Foreskin keratinocyte (primary cell): ENCODE measurements at places on chromosomes 3 and 15.

DNA sequence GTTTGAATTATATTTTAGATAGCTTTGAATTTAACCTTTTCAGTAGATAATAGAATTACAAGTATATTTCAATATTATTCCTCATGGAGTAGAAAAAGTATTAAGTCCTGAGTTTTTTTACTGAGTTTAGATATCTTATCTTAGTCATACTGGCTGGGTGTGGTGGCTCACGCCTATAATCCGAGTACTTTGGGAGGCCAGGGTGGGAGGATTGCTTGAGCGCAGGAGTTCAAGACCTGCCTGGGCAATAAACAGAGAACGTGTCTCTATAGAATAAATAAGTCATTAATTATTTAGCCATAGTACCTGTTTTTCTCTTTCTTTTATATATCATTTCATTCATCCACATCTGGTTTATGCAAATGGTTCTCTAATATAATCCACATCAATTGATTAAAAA lies 9.9 kb downstream of the RAP2B start:
- DNase-seq = no peak

- no peak for DNase-seq
These were observed at the start of gene MTMR10 for GRCh38 chr15:30991255-30992235. MTMR10 (minus strand) TSS chr15:30991628; CDS start chr15:30991506, 122 bp downstream.

- no peak for DNase-seq
These were observed 24.8 kb upstream of the SLMAP start for GRCh38 chr3:57731311-57731710.

DNA sequence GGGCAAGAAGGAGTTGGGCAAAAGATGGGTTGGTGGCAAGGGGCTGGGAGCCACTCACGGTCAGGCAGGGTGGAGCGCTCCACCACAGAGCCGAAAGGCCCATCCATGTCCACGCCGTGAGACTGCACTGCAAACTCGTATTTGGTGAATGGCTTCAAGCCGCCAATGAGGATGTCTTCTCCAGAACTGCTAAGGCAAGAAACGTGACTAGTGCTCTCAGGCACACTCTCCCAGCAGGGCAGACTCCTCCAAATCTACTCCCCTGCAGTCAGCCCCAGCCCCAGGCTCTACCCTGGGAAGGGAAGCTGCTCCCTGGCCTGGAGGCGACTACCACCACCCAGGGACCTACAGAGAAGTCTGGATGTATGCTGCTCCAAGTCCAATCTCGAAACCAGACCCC lies 11.4 kb upstream of the IGDCC3 start:
- no peak for DNase-seq

- DNase-seq = no peak
These were observed 41.4 kb upstream of the CA12 start for GRCh38 chr15:63422891-63423590.

- DNase-seq = peak; percentile 97
These were observed 9.2 kb upstream of the MME start for GRCh38 chr3:155070932-155071387.

DNA sequence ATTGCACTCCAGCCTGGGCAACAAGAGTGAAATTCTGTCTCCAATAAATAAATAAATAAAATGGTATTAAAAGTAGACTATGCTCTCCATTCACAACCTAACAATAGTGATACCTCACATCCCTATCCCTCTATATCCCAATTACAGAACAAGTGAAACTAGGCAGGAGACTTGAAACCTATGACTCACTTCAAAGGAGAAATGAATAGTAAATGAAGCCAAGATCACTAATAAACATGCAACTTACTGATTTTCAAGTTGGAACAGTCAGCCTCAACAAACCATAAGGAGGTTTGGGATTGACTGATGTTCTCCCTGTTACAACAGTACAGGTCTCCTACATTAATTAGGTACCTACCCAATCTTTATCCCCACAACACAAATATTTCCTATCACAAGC lies 103.4 kb downstream of the GSK3B start:
- peak; percentile 61 for DNase-seq

- no peak for DNase-seq
These were observed 244.5 kb downstream of the CACNA2D3 start for GRCh38 chr3:54366839-54367238.

DNA sequence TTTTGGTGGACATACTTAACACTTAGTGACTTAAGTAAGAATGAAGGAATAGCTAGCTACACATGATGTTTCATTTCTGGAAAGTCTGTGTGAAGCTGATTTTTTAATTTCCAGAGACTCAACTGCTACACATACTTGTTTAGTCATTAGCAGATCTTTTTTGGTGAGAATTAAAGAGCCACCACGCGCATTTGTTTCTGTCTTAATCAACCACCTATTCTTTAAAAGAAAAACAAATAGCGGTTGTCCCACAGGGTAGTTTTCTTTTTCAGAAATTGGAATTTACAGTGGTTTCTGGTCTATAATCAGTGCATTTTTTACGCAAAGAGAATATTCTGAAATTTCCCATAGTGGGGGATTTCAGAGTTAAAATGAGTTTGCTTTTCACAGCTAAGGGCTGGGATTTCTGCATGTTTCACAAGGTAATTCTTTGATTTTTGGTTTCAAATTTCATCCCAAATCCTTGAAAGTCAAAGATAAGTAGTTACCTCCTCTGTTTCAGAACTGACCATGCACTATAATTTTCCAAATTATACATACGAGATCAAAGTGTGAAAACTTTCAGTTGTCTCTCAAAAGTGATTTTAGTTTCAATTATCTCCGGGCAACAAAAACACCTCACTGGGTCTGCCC lies 631.0 kb upstream of the GRM7 start:
- DNase-seq = no peak

- DNase-seq = no peak
These were observed 330.8 kb downstream of the TIGIT start for GRCh38 chr3:114624571-114625181.

DNA sequence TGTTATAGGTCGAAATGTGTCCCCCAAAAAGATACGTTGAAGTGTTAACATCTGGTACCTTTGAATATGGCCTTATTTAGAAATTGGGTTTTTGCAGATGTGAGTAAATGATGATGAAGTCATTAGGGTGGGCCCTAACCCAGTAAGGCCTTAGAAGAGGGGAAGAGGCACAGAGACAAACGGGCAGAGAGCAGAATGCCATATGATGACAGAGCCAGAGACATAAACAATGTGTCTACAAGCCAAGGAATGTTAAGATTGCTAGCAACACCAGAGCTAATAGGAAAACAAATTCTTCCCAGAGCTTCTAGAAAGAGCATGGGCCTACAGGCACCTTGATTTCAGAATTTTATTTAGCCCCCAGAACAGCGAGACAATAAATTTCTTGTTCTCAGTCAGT lies 693.1 kb upstream of the NECTIN3 start:
- no peak for DNase-seq

- no peak for DNase-seq
These were observed 79.7 kb downstream of the CACNA2D3 start for GRCh38 chr3:54202054-54202453.
